ENCODE measurements at places on chromosomes 13 and 19.

DNA sequence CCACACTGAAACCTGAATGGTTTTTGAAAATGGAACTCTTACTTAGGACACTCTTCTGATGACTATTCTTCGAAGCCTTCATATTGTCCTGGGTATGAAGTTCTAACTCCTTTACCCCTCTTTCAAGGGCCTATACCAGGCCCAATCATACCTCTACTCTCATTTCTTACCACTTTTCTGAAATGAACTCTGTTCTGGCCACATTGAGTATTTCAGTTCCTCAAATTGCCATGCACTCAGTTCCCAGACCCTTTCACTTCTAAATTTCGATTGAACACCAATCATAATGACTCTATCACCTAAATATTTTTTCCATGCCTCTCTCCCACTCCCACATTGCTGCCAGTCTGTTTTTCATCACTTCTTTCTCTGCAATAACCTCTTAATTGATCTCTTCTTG is 53.7 kb downstream of the LACC1 start:
- no peak for DNase-seq

DNA sequence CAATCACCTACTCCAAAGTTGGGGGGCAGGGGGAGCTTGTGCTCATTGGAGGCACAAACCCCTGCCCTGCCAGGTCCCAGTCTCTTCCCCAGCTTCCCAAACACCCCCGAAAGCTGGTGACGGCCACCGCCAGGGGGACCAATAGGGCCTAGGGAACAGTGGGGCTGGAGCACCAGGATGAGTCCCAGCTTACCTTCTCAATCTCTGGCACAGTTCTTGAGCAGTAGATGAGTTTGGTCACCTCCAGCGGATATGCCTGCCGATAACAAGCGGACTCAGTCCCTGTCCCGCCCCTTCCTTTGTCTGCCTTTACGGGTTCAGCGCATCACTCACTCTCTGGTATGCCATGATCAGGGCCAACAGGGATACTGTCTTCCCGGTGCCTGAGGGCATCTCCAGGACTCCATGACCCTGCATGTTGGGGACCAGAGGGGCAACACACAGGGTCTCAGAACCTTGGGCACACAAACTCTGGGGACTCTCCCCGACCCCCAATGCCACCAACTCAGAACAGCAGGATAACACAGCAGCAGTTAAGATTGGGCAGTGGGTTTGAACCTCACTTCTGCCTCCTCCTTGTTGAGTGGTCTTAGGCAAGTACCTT is 1.5 kb downstream of the ERCC2 start:
- DNase-seq: no peak

GRCh38 chr19:47122359-47123335 is 8.0 kb upstream of the SAE1 start:
- DNase-seq: no peak

DNA sequence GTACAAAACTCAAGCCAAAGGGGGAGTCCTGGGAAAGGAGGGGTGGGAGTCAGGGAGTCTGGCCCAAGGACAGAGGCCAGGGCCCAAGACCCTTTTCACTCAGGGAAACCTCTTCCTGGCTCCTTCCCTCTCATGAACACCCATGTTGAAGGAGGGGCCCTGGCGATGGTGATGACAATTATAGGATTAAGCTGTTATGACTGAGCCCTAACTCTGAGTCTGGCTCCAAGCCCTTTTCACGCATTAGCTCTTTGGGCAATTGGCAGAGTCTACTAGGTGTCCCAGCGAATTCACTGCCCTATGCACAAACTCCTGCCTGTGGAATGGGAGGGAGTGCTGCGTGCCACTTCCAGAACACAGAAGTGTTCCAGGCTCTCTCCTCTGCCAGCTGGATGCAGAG is 20.7 kb downstream of the ZNF575 start:
- no peak for DNase-seq

- DNase-seq: no peak
Measured at GRCh38 chr13:24922387-24922744, 158.4 kb downstream of the RNF17 start.

GRCh38 chr19:5334366-5334739 is 6.3 kb downstream of the PTPRS start:
- no peak for DNase-seq

DNA sequence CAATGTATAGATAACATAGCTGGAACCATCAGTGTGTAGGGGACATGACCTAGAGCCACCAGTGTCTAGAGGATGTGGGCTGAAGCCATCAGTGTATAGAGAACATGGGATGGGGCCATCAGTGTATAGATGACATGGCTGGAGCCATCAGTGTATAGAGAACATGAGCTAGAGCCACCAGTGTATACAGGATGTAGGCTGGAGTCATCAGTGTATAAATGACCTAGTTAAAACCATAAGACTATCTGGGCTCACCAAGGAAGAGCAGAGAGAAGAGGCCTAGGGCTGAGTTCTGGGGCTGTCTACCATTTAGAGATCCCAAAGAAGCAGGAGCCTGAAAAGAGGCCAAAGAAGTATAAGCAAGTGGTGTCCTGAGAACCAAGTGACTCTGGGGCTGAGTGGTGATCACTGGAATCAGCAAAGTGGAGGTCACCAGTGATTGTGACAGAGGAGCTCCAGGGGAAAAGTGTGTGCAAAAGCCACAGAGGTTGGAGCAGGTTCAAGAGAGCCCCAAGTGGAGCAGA is 41.0 kb downstream of the RFX2 start:
- no peak for DNase-seq

DNA sequence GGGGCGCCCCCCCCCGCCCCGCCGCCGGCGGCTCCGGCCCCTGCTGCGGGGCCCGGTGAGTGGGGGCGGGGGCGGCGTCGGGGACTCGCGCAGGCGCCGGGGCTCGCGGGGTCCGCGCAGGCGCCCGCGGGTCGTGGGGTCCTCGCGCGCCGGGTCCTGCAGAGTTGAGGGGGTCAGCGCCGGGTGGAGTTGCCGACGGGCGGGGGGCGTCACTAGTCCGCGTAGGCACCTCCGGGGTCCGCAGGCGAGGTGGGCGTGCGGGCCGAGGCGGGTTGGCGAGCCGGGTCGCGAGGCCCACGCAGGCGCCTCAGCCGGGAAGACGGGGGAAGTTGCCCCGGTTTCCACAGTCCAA is 365 bp downstream of the PPP6R1 start:
- peak; percentile 21 for DNase-seq

- DNase-seq: no peak
Measured at GRCh38 chr19:54421169-54421516, 5.9 kb downstream of the TTYH1 start.

- DNase-seq: no peak
Measured at GRCh38 chr13:49256841-49257240, 9.1 kb downstream of the CDADC1 start.

- no peak for DNase-seq
Measured at GRCh38 chr13:91381371-91381770, 17.1 kb upstream of the GPC5 start.

All from stimulated activated CD8-positive, alpha-beta memory T cell treated with anti-CD3 and anti-CD28 coated beads, Interleukin-7, amount 100 ng/mL, for 24 hours (primary cell).